ENCODE measurements at places on chromosomes 12 and 14. TPM values are rescaled to one million over a fixed set of nuclear protein-coding genes. Genes with fewer than 3 reads are reported as not detected.

Gene SSTR1
- total RNA-seq, result not detected

Gene CRADD
- 15.1 TPM for total RNA-seq

Gene DIO2
- total RNA-seq, result not detected

Gene KRT84
- not detected for total RNA-seq

DNA sequence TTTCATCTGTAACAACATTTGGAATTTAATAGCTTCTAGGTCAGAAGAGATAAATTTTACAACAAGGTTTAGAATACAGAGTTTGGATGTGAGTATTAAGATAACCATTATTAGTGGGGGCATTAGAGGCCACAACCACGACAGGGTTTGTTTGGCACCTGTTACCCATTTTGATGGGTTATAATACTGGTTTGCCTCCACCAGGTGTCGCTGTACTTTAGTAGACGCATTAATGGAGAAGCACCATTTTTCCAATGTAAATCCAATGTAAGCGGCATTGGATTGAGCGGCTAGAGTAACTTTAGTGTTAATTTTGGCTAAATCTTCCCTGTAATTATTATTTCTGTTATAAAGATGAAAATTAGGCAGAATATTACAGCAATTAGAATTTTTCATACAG lies 136.2 kb downstream of the SLCO1B3 start:
- DNase-seq, result no peak
- no peak overlapping the region for H3K4me3 ChIP-seq
- no peaks in the 10 kb centered on the region for H3K36me3 ChIP-seq
- H3K27ac ChIP-seq, result no peak overlapping the region

GRCh38 chr12:68012712-68013111 lies 23.5 kb downstream of the IFNG-AS1 start:
- H3K4me1 ChIP-seq, result peaks cover 28% of the 10 kb centered on the region
- H3K27me3 ChIP-seq, result no peaks in the 10 kb centered on the region
- H3K27ac ChIP-seq, result no peak overlapping the region
- DNase-seq, result peak; percentile 74
- no peaks in the 10 kb centered on the region for H3K36me3 ChIP-seq

DNA sequence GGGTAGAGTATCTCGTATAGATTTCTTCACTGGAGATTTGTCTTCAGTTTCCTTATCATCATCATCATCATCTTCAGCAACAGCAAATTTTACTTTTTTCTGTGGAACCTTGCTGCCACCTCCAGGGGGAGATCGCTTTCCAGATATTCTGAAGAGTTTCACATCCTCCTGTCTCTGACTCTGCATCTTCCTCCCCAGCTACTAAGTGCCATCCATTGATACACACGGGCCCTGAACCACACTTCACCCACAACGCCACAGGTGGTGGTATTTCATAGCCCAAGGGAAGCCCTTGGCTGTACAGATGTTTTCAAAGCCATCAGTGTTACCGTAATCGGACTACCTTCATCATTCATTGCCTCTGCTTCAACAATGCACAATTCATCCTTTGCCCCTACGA lies 82.2 kb downstream of the PPP2R5C start:
- no peaks in the 10 kb centered on the region for H3K27me3 ChIP-seq
- H3K4me1 ChIP-seq, result peaks cover 51% of the 10 kb centered on the region
- peak overlapping the region; percentile 4 for H3K4me3 ChIP-seq
- peak; percentile 94 for DNase-seq
- H3K27ac ChIP-seq, result peak overlapping the region; percentile 75

GRCh38 chr12:81203671-81204204 lies 125.9 kb downstream of the ACSS3 start:
- H3K4me3 ChIP-seq, result no peak overlapping the region
- no peak overlapping the region for H3K27ac ChIP-seq
- H3K36me3 ChIP-seq, result no peaks in the 10 kb centered on the region
- no peaks in the 10 kb centered on the region for H3K4me1 ChIP-seq
- H3K27me3 ChIP-seq, result no peaks in the 10 kb centered on the region
- DNase-seq, result no peak

GRCh38 chr14:46057799-46058198 lies 593.8 kb downstream of the RPL10L start:
- no peak for DNase-seq
- H3K4me1 ChIP-seq, result no peaks in the 10 kb centered on the region
- no peaks in the 10 kb centered on the region for H3K36me3 ChIP-seq
- no peak overlapping the region for H3K27ac ChIP-seq
- H3K4me3 ChIP-seq, result no peak overlapping the region

DNA sequence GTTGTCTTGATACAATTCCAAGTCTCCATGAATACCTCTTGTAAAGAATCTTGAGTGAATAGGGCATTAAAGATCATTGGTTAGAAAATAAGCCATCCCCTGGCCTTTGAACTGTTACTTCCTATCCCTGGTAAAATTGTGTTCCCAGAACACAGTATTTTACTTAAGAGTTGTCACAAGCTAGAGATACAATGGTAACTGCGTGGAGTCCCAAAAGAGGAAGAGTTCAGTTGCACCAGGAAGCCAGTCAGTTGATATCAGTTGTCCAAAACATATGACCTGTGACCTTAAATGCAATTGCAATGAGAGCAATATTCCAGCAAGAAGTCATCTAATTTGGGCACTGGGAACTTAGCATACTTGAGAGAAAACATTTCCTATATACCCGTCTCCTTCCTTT lies 117.3 kb downstream of the NEDD1 start:
- H3K4me3 ChIP-seq, result no peak overlapping the region
- no peaks in the 10 kb centered on the region for H3K4me1 ChIP-seq
- DNase-seq, result no peak
- no peak overlapping the region for H3K27ac ChIP-seq
- no peaks in the 10 kb centered on the region for H3K36me3 ChIP-seq

DNA sequence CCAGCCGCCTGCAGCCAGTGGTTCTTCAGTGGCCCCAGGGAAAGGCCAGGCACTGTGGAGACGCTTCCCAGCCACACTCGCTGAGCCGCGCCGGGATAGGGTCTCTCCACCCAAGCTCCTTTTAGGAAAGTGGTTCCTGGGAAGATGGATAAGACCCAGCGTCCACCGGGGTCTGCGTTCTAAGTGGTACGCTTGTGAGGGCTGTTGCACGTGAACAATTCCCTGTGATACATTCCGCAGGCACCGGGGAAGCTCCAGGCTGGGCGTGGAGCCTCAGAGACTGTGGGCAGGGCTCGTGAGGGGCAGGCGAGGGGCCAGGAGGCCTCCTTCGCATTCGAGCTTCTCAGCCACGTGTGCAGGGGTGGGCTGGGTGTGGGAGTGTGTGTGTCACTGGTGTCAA lies 48.4 kb downstream of the GALNT9 start:
- H3K4me3 ChIP-seq, result no peak overlapping the region
- H3K4me1 ChIP-seq, result peaks cover 9% of the 10 kb centered on the region
- H3K36me3 ChIP-seq, result no peaks in the 10 kb centered on the region
- no peaks in the 10 kb centered on the region for H3K27me3 ChIP-seq
- H3K27ac ChIP-seq, result no peak overlapping the region
- no peak for DNase-seq

DNA sequence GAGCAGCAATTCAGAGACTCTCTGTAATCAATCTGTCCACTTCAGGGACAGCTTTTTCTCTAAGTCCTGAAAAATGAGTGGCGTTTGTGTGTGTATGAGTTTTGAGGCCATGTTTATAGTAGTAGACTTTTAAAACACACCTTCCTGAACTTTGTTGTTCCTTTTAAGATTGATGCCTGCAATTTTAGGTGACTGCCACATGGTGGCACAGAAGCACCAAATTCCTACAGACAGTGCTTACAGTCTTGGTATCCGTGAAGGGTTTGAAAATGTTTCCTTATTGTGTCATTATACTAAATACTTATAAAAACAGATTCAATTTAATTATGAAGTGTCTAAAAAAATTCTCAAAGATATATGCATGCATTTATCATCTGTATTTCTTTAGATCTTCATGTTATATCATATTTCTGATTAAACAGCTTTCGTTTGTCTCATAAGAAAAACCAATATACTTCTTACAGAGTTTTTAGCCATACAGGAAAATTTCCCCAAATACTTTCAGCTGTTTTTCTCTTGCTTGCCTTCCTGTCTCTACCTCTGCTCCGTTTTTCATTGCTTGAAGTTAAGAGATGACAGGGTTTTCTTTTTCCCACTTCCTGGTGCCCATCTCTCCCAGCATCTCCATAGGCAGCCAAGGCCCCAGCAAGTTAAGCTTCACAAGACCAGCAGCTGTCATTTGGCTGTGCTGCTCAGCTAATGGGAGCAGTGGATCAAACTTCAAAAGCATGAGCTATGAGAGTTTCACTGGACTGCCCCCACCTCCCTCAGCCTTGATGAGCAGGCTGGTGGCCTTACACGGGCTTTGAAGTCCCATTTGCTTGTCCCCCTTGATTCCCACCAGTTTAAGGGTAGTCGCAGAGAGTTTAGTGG lies 259.6 kb downstream of the AKAP6 start:
- H3K27me3 ChIP-seq, result no peaks in the 10 kb centered on the region
- H3K36me3 ChIP-seq, result no peaks in the 10 kb centered on the region
- H3K4me1 ChIP-seq, result no peaks in the 10 kb centered on the region
- H3K4me3 ChIP-seq, result no peak overlapping the region
- H3K27ac ChIP-seq, result no peak overlapping the region
- no peak for DNase-seq

- H3K36me3 ChIP-seq, result no peaks in the 10 kb centered on the region
- no peak overlapping the region for H3K4me3 ChIP-seq
- H3K4me1 ChIP-seq, result no peaks in the 10 kb centered on the region
- H3K27ac ChIP-seq, result no peak overlapping the region
- H3K27me3 ChIP-seq, result no peaks in the 10 kb centered on the region
Measured at GRCh38 chr12:2285462-2285861, 232.7 kb downstream of the CACNA1C start.

DNA sequence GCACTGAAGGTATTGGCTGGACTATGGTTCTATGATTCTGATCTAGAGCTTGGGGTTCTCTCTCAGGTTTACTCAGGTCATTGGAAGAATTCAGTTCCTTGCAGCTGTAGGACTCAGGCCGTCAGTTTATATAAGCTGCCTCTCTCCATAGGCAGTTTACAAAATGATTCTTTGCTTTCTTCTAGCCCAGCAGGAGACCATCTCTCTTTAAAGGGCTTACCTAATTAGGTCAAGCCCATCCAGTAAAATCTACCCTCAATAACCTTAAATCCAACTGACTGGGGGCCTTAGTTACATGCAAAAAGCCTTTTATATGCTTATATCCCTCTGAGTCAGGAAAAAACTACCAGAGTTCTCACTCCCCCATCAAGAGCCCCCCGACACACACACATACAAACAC lies 80.5 kb upstream of the GARIN6 start:
- no peak overlapping the region for H3K27ac ChIP-seq
- H3K36me3 ChIP-seq, result no peaks in the 10 kb centered on the region
- H3K27me3 ChIP-seq, result no peaks in the 10 kb centered on the region

- H3K4me3 ChIP-seq, result no peak overlapping the region
- H3K27me3 ChIP-seq, result no peaks in the 10 kb centered on the region
- no peaks in the 10 kb centered on the region for H3K4me1 ChIP-seq
- H3K27ac ChIP-seq, result no peak overlapping the region
- H3K36me3 ChIP-seq, result no peaks in the 10 kb centered on the region
- DNase-seq, result no peak
Measured at GRCh38 chr12:34602213-34602940, 580.1 kb downstream of the ALG10 start.

DNA sequence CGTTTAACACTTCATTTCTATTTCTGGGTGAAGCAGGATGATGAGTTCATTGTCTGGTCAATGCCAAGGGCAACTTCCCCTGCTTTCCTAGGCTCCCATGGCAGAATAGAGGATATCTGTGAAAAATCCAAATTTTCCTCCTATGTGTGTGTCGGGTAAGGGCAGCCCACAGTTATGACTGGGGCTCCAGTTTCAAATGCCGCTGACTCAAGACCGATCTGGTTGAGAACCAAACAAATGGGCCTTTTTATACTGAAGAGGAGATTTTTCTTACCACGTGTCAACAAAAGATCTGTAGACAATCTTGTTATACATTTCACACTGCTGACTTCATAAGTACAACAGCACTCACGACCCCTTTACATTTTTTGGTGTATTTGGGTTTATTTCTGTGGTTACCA lies 120.8 kb downstream of the CHST11 start:
- no peak for DNase-seq
- peaks cover 63% of the 10 kb centered on the region for H3K4me1 ChIP-seq
- H3K27me3 ChIP-seq, result no peaks in the 10 kb centered on the region
- H3K4me3 ChIP-seq, result no peak overlapping the region

GRCh38 chr14:81415781-81416180 lies 15.7 kb upstream of the STON2 start:
- H3K4me1 ChIP-seq, result no peaks in the 10 kb centered on the region
- no peak for DNase-seq
- H3K27me3 ChIP-seq, result no peaks in the 10 kb centered on the region
- no peaks in the 10 kb centered on the region for H3K36me3 ChIP-seq
- H3K27ac ChIP-seq, result no peak overlapping the region
- no peak overlapping the region for H3K4me3 ChIP-seq

All from B cell (primary cell).